ENCODE measurements at places on chromosomes 7 and 10.

DNA sequence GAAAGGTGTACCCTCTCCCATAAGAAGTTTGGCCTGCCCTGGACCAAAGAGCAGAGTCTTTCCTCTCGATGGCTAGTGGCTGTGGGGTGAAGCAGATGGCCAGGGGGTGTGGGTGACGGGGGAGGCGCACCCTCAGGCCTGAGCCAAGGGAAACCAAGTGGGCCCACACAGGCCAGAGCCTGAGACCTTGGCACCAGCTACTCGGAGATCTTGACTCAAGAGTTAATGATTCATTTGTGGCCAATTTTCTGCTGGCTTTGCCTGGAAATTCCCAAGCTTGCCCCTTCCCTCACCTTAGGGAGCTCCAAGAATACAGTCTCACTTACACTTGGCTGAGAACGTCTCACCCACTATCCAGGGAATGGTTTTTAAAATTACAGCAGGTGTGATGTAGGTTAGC is 42.7 kb downstream of the ZMIZ1 start:
- no peak for ATAC-seq

DNA sequence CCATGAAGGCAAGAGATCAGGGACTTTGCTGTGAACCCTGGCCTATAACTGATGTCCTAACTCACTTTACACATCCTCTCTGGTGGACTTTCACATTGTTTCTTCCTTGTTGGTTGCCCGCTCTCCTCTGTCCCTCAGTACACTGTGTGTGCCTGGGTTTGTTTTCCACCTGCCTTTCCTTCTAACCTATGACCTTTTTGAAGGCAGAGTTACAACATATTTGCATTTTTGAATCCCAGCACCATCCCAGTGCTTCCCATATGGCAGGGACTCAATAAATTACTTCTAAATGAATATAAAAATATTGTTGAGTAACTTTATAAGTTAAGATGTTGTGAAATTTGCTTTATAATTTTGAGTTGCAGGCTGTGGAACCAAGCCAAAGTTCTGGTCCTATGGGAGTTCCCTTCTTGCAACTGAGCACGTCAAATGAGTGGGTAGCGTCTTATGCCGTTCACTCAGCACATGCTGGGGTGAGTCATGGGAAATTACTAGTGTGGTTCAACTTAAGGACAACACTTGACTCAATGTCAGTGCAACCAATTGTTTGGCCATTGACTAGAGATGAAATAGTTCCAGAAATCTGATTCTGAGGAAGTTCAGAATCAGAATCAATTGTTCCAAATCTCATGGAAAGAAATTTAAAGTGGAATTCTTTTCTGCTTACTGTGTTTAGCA is 250.9 kb downstream of the TWIST1 start:
- ATAC-seq: no peak

- no peak for ATAC-seq
These were observed 195.1 kb downstream of the HECW1 start for GRCh38 chr7:43307522-43307921.

GRCh38 chr10:74957285-74957961 is 131.0 kb downstream of the KAT6B start:
- ATAC-seq: peak; percentile 74

- no peak for ATAC-seq
These were observed 268.4 kb downstream of the GLRX3 start for GRCh38 chr10:130404476-130405055.

DNA sequence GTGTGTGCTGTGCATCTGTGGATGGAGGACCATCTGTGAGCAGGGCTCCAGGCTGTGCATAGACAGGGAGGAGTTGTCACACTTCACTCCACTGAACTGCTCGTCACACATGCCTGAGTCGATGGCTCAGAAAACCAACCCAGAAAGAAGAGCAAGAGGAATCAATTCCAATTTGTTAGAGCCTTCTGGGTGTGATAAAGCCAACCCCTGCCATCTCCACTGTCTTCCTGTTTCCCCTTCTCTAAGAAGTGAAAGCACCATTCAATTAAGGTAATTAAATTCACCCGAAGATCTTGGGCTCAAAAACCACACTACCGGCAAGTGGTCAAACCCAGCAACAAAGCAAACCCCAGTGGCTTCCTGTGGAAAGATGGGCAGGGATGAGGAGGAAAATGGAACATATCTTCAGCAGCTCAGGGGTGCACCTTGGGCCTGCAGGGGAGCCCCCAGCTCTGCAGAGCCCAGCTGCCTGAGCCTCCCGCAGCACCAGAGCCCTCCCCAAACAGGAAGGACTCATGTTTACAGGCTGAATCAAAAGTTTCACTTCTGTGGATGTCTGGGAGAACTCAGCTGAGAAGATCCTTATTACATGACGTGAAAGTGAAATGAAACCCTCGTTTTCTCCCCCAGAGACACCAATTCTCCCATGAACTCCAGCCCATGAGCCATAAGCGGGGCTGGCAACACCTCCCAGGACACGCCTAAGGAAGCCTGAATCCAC is 10.9 kb downstream of the C10orf71 start:
- ATAC-seq: no peak

DNA sequence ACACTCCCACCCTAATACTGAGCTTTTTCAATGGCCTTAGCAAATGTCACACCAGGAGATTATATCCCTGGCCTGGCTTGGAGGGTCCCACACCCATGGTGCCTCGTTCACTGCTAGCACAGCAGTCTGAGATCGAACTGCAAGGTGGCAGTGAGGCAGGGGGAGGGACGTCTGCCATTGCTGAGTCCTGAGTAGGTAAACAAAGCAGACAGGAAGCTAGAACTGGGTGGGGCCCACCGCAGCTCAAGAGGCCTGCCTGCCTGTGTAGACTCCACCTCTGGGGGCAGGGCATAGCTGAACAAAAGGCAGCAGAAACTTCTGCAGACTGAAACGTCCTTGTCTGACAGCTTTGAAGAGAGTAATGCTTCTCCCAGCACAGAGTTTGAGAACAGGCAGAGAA is 338.9 kb upstream of the MBL2 start:
- ATAC-seq: no peak

- ATAC-seq: no peak
These were observed 169.6 kb downstream of the DIP2C start for GRCh38 chr10:519716-520401.

DNA sequence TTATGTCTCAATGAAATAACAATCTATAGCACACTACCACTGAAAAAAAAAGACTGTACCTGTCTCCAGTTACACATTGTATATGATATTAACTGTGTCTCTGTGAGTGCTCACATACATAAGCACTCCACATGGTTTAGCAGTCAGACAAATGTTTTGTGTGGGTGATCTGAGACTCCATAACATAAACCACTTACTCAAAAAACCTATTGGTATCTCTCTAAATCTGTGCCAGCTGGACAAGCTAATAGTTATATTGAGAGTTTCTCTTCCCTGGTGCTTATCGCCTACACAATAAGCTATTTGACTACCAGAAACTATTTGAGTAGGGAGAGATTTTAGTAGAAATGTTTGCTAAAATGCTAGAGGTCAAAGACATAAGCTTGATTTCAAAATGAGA is 190.1 kb upstream of the AGR3 start:
- ATAC-seq: no peak
